Progenitor cell of endocrine pancreas (in vitro differentiated cells): ENCODE measurements at places on chromosomes 2 and 18. TPM values are rescaled to one million over a fixed set of nuclear protein-coding genes. Genes with fewer than 3 reads are reported as not detected.

GRCh38 chr2:100878000-100878791 is 58.3 kb downstream of the NPAS2 start:
- no peak for DNase-seq

DNA sequence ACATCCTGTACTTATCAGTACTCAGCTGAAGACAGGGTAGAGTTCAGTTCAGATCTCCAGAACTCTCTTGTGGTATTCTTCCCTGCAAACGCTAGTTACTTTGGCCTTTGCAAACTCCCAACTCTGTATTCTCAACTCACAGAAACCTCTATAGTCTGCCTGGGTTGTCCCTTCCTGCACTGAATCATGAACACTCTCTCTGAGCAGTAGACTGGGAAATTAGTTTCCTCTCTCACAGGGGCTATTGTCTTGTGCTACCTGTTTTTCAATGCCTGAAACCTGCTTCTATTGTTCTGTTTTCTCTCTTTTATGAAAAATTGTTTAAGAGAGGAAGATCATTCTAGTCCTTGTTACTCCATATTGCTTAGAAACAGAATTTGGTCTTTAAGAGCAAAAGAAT is 134.7 kb downstream of the VIT start:
- DNase-seq = no peak

DNA sequence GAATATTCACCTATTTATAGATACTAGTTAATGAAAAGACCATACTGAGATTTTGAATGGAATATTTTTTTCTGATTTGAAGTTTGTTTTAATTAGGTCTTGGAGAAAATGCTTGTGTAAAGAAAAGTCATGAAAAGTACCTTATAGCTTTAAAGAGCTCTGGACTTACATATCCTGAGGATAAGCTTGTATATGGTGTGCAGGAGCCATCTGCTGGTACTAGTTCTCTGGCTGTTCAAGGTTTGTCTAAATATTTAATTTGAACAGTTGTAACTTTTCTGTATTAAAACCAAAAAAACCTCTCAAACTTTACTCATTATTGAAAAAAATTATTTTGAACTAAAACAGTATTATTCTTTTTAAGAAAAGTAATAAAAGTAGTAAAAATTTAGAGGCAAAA is 50.1 kb downstream of the UBR3 start:
- DNase-seq = no peak

CCDC68 gene
- total RNA-seq = 2.2 and 2.9 TPM in 2 replicates
